GOT3 (cell line): ENCODE measurements at places on chromosomes 16 and 17.

DNA sequence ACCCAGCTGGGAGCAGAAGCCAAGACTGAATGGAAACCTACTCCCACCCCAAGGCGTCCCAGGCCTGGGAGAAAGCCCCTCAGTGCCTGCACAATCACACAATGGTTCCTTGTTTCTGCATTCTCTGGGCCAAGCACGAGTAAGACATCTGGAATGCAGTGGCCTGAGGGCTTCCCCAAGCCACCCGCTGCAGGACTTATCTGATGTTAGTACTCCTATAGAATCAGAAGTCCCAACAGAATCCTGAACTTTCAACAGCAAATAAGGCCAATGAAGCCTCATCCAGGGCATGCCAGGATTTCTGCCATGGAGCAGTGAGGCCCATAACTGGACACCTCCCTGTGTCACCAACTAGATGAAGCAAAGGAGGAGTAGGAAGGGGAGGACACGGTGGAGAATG, 28.6 kb downstream of the MYO18A start:
- DNase-seq, result no peak

- DNase-seq, result no peak
Observed at GRCh38 chr16:58234831-58235595, 37.1 kb upstream of the CSNK2A2 start.

DNA sequence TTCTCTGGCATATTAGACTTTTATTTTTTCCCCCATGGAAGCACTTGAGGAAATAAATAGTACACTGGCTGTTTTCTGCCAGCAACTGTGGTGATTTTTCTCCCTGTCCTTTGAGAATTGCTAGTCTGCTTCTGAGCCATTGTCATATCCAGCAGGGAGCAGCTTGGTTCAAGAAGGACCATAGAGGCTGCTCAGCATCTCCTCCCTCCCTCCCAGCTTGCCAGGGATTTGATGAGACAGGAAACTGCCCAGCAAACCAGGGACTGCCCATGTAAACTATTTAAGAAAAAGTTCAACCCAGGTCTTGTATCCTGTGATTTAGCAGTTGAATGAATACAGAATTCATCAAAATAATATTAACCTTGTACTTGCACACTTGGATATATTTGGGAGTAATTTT, 39.5 kb downstream of the CYB5B start:
- DNase-seq, result no peak

DNA sequence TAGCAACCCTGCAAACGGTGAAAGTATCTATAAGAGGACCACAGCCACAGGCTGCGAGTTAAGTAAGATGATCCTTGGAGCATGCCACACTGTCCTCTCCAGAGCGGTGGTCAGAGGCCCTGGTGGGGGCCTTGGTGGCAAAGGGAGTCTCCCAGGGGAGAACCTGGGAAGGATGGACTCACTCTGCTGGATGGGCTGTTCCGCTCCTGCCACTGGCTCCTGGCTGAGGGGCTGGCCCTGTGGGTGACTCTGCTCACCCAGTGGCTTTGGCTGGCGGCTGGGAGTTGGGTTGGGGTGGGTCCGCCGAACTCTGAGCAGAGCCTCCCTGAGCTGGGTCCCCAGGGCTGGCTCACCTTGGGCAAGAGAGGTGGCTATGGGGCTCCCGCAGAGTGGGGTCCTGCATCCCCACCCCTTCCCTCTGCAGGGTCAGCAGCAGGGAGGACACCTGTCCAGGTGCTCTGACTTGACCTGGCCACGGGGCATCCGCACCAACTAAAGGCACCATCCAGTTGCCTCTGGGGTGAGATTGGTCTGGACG, 7.3 kb downstream of the CDK5R1 start:
- no peak for DNase-seq

GRCh38 chr17:20279631-20280030, 187.7 kb downstream of the LGALS9B start:
- DNase-seq, result no peak

- DNase-seq, result no peak
Observed at GRCh38 chr16:89710709-89711564, 9.4 kb upstream of the SPATA2L start.

- no peak for DNase-seq
Observed at GRCh38 chr17:69874175-69874670, 200.8 kb upstream of the KCNJ16 start.

GRCh38 chr17:74520016-74520434, 11.2 kb downstream of the CD300LB start:
- no peak for DNase-seq

GRCh38 chr17:61495161-61495857, 43.1 kb downstream of the TBX4 start:
- DNase-seq, result no peak

DNA sequence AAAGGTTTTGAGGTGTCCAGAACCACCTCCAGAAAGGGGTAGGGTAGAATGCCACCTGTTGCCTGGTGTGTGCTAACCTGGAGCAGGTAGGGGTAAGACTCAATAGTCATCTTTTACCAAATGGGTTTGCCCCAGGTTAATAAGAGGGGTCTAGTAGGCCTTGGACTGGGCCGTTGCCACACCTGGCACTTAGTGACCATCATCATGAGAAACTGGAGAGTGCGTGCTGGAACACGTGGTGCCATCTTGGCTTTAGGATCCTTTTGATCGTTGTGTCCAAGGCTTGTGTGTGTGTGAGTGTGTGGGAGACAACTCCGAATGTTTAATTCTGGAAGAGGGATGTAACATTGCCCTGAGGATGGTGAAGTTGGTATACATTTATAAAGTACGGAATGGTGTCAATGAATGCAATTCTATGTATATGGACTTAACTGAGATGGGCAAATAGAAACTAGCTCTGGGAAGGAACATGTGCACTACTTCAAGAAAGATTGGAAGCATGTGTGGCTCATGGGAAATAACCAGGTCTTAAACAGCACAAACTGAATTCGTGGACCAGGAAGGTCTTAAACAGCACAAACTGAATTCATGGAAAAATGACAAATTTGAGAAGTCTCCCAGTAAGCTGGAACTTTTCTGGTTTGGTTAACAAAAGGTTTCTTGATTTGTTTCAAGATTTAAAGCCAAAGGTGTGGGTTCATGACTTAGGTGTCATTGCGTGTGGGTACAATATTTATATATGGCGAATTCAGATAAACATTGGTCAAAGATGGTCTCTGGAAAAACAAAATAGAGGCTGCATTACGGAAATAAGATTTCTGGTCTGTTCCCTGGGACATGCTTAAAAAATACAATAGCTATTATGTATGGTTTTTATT, 7.2 kb downstream of the FUS start:
- DNase-seq, result no peak

DNA sequence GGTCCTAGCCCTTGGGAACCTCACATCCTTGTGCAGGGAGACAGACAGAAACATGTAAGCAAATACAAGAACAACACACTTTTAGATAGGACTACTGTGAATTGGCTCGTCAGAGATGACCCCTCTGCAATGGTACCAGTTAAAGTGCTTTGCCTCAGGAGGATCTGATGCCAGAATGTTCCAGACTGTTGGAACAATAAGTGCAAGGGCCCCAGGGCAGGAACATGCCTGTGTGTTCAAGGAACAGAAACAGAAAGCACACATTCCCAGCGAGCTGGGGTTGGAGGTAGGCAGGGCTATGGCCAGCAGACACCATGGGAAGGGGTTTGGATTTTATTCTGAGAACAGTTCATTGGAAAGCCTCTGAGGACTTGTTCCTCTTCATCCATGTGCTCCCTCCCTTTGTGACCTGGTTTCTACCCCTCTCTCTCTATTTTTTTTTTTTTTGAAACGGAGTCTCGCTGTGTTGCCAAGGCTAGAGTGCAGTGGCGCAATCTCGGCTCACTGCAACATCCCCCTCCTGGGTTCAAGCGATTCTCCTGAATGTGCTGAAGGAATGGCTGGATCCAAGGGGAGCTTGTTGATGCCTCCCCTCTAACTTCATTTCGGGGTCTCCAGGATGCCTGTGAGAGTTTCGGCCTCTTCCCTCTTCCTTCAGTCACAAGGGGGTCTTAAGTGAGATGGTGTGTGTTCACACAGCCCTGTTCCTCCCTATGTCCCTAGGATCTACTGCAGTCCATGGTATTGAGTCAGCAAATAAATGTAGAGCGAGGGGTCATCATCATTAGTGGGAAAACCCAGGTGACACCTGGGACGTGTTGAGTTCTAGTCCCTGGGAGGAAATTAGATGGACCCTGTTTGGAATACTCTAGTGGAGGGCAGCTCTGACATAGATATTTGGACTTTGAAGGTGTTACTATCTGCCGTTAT, 6.4 kb downstream of the STAT5A start:
- no peak for DNase-seq

DNA sequence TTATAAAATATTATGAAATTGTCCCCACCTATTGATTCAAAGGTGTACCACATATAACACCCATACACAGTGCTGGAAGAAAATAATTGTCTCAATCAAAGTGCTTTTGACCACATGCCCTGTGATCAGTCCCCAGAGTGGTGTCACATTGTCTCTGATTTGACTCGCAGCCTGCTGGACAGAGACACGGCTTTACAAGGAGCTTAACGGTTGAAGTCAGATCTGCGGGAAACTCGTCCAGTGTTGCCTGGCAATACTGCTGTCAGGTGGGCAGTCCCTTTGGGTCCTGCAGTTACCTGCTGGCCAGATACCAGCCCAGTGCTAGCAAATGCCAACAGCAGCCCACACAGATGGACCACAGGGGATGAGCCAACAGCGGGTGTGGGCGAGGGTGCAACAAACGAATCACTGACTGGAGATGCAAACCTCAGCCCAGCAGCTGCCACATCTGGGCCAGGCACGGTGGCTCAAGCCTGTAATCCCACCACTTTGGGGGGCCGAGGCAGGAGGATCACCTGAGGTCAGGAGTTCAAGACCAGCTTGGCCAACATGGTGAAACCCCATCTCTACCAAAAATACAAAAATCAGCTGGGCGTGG, 26.2 kb upstream of the SSTR2 start:
- DNase-seq, result no peak

DNA sequence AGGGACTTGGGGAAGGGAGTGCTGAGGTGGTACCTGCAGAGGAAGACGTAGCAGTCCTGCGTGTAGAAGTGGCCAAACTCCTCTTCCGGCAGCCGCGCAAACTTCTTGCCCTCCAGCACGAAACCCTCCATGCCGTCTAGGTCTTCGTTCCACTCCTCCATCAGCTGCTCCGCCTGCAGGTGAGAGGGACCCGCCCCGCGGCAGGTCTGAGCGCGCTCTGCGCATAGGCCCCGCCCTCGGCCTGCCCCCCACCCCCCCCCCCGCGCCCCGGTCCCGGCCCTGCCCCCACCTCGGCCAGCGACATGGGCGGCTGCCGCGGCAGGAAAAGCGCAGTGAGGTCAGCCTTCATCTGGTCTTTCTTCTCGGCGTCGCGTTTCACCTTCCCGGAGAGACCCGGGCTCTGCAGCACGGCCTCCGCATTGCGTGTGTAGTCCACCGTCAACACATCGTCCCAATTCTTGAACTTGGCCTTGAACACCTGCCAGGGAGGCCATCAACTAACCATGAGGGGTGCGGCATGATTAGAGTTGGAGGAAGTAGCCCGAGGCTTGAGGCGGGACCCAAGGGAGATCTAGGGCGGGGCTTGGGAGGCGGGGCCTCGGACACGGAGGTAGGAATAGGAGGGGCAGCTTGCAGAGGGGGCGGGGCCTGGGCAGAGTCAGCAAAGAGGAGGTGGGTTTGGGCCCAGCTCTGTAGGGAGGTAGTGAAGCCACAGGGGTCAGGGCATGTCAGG, 11.5 kb downstream of the FLII start:
- no peak for DNase-seq

GRCh38 chr17:45578516-45579455, 88.3 kb upstream of the PLEKHM1 start:
- no peak for DNase-seq
